ENCODE measurements at places on chromosomes 2 and 18.

DNA sequence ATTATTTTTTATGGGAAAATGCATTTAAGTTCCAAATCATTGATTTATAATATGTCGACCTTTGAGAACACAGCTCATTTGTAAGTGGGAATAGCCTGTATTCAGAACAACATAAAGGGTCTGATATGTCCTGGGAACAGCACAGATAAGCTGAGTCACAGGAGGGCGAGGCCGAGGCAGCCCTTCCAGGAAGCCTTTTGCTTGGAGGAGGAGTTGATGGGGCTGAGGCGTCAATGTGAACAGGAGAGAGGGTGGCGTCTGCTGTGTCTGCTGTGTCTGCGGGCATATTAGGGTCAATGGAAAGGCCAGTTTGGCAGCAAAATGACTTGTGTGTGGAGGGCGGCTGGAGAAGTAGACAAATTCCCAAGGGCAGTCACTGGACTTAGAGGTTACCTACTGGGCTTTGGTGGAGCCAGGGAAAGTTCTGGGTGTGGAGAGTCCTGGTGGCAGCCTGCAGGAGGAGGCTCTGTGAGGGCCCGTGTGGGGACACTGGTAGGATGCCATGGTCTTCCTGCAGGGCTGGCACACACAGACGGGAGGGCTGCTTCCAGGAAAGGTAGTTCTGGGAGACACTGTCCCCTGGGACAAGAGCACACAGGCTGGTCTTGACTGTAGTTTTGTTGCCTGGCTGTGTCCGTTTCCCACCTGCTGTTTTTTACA lies 128.1 kb downstream of the GLI2 start:
- DNase-seq = no peak

DNA sequence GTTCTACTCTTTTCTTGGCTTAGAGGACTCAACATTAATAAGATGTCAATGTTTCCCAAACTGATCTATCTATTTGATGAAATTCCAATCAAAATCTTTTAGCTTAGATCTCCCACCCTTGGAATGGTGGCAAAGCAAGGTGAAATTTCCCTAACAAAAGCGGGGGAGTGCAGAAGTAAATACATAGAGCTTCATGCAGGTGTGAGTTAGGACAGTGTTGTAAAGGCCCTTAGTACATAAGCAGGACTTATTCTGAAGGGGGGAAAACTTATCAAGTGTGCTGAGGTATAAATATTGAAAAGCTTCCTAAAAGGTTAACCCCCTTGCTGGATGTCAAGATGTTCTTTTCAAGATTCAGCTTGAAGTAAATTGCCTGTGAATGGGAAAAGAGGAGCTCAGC lies 608.6 kb upstream of the CELF4 start:
- no peak for DNase-seq

GRCh38 chr2:191696001-191696400 lies 18.1 kb downstream of the NABP1 start:
- DNase-seq = no peak

DNA sequence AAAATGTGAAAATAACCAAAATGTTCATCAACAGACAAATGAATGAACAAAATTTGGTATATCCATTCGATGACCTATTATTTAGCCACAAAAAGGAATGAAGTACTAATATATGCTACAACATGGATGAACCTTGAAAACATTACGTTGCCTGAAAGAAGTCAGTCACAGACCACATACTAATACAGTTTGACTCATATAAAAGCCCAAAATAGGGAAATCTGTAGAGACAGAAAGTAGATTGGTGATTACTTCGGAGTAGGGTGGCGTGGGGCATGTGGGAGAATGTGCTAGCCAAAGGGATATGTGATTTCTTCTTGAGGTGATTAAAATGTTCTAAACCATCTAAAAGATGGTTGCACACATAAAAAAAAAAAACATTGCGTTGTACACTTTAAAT lies 44.2 kb upstream of the PPM1B start:
- DNase-seq = no peak

- no peak for DNase-seq
These were observed 40.5 kb downstream of the UPP2 start for GRCh38 chr2:158142165-158142564.

DNA sequence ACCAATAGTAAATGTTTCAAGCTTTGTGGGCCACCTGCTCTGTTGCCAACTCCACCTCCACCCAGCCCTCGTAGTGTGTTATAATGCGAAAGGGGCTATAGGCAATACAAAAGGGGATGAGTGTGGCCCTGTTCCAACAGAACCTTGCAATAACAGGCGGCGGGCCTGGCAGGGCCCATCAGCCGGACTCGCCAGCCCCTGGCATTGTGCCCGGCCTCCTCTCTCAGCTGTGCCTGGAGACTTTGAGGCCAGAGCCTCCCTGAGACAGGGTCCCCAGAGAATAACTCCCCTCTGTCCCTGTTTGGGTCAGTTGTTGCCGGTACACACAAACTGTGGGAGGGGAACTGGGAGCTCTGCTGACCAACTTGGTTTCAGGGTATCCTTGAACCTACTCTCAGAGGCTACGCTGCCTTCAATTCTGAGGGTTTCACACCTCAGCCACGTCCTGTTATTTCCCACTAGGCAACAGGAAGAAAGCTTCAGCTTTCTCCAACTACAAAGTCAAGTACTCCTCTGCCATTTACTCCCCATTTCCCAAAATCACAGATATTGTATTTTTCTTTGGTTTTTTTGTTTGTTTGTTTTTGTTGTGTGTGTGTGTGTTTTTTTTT lies 58.0 kb upstream of the ZNF236 start:
- DNase-seq = no peak

GRCh38 chr2:81505586-81505985 lies 1201.0 kb upstream of the LRRTM1 start:
- DNase-seq = no peak

DNA sequence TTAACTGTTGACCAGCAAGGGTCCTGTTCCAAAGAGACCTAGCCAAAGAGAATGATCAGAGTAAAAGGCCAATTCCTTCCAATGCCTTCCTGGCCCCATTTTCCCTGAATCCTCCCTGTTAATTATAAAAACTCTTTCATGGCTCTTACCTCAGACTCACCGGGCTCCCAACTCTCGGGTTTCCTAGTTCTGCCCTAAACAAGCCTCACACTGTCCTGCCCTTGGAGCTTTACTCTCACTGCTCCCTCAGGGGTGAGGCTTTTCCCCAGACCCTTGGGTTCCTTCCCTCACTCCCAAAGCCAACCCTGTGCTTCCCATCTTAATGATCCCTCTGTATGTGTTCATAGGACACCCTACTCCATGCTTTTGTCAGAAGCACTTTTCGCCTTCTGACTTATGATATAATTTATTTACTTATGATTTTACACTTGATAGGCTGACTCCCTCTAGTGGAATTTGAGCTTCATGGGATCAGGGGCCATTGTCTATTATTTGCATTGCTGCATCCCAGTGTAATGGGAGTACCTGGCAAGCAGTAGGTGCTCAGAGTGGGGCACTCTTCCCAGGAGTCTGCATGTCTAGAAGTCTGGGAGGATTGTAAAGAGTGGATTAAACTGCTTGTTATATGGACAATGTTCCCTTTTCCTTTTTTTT lies 29.9 kb upstream of the ZNG1B start:
- no peak for DNase-seq

- DNase-seq = no peak
These were observed 181.9 kb downstream of the MEMO1 start for GRCh38 chr2:31828891-31829290.

- no peak for DNase-seq
These were observed 405.3 kb downstream of the MBD2 start for GRCh38 chr18:53819174-53819573.

DNA sequence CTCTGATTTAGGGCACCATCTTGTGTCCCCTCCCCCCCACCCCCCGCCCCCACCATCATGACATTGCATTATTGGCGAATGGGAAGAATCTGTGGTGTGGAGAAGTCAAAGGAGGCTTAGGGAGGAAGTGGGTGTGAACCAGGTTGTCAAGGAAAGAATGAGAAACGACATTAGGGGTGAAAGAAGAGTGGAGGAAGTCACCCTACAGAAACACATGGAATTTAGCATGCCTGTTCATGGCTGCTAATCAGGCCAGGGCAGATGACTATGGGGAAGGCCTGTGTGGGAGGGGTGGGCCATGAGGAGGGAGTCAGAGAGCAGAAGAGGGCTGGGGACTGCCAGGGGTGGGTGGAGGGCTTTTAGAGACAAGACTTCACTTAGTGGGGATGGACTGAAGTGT lies 81.6 kb downstream of the AOX1 start:
- no peak for DNase-seq

GRCh38 chr2:139946690-139947089 lies 1166.5 kb upstream of the NXPH2 start:
- no peak for DNase-seq

- DNase-seq = no peak
These were observed at the start of gene FRZB for GRCh38 chr2:182866461-182867406. FRZB (minus strand) TSS chr2:182866637; CDS start chr2:182866552, 85 bp downstream.

DNA sequence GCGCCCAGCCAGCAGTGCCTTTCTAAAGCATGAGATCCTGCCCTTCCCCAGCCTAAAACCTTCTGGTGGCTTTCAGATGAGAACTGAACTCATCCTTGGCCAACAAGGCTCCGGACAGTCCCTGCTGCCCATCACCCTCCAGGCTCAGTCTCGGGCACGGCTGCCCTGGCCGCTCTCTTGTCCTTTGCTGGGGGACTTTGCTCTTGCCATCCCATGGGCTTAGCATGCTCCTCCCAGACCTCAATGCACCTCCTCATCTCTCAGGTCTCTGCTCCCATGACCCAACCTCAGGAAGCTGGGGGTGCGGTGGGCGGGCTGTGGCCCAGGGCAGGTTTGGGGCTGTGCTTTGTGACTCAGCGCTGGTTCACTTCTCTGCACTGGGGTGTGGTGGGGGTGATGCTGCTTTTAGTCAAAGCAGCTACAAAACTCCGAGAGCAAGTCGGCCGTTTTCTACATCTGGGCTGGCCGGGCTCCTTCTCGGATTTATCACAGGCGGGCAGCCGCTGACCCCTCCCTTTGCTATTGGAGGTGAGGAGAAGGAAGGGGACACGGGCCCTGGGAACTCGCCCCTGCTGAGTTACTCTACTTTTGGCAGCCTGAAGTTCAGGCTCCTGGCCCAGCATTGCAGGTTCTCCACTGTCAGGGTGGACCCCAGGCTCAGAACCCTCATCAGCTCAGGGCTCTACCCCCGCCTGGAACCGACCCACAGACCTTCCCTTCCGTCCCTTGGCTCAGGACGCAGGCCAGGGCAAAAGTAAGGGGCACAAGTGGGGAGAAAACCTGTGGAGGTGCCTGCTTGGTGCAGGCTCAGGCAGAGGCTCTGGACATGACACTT lies 90.6 kb upstream of the TAF1B start:
- DNase-seq = peak; percentile 72

DNA sequence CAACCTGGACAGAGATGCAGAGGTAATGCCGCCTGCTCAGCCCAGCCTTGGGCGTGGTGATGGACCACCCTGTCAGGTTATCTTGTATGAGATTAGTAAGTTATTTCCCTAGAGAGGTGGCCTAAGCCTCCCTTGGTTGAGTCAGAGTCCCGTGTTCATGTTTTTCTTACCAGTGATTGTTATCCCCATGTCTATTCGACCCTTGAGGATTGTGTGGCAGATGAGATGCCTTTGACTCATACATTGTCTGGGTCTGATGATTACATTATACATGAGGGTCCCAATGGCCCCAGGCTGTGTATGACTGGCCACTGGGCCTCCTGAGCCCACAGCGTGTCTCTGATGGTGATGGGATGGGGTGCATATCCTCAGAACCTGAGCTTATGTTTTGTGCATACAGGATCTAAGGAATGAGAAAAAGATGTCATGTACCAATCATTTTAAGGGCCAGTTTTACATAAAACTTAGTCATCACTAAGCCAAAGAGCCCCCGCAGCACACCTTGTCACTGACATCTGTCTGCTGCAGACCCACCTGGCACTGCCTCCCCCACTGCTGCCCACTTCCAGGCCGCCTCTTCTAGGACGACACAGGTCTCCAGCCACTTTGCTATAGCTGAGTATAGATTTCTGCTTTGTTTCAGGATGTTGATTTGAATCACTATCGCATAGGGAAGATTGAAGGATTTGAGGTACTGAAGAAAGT lies 7.7 kb downstream of the PPP1R7 start:
- DNase-seq = no peak
